ENCODE measurements at places on chromosomes 7 and 10. TPM values are rescaled to one million over a fixed set of nuclear protein-coding genes. Genes with fewer than 3 reads are reported as not detected.

DNA sequence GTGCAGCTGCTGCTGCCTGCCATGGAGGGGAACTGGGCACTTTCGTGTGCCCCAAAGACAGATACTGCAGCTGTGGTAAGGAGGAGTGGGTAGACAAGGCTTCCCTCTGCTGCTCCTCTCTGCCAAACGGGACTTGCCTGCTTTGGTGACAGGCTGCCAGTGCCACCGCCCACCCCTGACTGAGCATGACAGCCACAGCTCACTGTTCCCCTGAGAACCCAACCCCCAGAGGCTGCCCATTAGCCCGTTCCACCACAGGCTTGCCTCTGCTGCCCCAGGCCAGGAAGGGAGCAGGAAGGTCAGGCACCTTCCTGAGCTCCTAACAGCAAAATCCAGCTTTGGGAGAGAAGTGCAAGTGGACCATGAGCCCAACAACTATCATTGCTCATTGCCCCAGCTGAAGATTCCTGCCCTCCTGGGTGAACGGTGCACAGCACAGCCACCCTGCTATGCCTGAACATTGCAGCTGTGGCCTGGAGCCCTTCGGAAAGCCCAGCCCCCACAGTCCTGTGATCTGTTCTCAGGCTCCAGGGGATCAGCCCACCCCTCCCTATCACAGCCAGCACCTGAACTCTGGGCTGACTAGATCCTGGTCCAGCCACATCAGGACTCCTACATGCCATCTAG, 58.7 kb upstream of the ANTXRL start:
- no peaks in the 10 kb centered on the region for H3K27me3 ChIP-seq
- H3K4me3 ChIP-seq: no peak overlapping the region
- DNase-seq: no peak
- no peaks in the 10 kb centered on the region for H3K4me1 ChIP-seq

CCZ1 gene
- 36.5 TPM for total RNA-seq

DNA sequence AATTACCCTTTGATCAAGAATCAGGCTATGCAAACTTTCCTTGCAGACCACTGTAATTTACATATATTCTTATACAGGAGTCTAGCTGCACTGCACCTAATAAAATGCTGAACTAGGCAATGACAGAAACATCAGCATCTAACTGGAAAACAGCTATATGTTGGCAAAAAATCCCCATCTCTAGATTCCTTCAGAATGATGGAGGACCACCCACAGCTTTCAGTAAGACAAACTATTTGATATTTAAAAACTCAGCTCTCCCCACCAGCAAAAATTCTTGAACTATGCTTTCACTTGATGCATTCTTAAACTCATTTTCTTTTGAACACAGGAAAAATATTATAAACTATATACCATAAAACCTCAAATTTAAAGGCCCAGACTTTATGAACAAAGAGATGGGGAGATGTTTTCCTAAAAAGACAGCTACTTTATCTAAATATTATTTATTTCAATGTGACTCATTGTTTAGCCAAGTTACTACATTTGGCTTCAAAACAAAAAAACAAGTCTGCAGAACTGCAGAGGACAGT, 77.4 kb downstream of the SEMA3C start:
- H3K36me3 ChIP-seq: no peaks in the 10 kb centered on the region
- H3K27ac ChIP-seq: no peak overlapping the region
- no peak for DNase-seq

POP7 gene
- 13.8 TPM for total RNA-seq

DNA sequence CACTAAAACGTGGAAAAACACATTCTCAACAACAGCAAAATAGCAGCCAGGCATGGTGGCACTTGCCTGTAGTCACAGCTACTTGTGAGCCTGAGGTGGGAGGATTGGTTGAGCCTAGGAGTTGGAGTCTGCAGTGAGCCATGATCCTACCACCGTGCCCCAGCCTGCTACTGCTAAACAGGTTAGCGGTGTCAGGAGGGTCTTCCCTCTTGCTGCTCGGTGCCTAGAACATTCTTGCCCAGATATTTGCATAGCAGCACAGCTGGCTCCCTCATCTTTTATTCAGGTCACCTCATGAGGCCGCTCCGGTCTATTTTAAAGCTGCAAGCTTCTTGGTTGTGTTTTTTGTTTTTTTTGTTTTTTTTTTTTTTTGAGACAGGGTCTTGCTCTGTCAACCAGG, 2.9 kb upstream of the RABGEF1 start:
- no peak overlapping the region for H3K27ac ChIP-seq
- H3K27me3 ChIP-seq: no peaks in the 10 kb centered on the region
- H3K36me3 ChIP-seq: no peaks in the 10 kb centered on the region
- no peak overlapping the region for H3K4me3 ChIP-seq

DNA sequence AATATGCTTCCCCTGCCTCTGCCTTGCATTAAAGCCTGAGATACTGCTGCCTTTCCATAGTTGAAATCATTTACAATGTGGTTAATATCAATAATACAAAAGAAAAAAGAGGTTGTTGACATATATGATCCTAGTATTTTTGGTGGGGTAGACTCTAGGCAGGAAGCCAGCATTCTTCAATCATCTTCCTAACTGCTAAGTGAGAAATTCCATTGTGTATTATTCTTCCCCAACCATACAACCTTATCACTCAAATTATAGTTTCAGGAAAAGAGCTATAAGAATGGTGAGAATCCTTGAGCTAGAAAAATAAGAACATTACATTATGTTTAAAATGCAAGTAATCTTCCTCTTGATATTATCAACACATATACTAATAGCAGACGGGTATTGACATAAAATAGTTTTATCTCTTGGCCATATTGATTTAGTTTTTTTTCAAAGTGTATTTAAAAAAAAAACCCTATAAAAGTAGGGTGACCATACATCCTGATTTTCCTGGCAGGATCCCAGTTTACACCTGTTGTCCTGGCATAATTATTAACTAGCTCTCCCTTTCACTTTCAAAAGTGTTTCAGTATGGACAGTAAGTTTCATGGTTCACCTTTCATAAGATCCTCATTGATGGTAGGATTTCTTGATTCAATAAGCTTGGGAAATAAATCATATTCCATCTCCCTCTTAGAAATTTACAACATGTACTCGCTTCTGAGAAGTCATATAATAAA, 33.4 kb upstream of the WASL start:
- DNase-seq: no peak
- H3K27ac ChIP-seq: no peak overlapping the region
- no peaks in the 10 kb centered on the region for H3K27me3 ChIP-seq
- H3K36me3 ChIP-seq: no peaks in the 10 kb centered on the region

GRCh38 chr7:158997471-158997870, 141.1 kb downstream of the DYNC2I1 start:
- H3K36me3 ChIP-seq: no peaks in the 10 kb centered on the region
- no peak overlapping the region for H3K27ac ChIP-seq
- DNase-seq: no peak
- no peak overlapping the region for H3K4me3 ChIP-seq
- H3K4me1 ChIP-seq: no peaks in the 10 kb centered on the region

MYL10 gene
- not detected for total RNA-seq

DNA sequence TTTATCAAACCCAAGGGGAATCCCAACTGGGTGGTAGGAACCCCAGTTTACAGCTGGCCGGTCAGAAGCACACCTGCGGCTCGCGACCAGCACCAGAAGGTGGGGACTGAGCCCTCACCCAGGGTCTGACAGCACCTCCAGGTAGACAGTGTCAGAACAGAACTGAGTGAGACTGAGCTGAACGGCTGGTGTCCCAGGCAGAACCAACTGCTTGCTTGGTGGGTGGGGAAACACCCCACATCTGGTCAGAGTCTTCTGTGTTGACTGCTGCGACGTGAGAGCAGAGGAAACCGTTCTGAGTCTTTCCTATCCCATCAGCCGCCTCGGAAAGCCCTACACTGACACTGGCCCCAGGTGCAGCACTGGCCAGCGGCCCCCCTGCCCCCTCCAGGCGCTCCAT, 160.7 kb downstream of the MAD1L1 start:
- no peak overlapping the region for H3K27ac ChIP-seq
- no peaks in the 10 kb centered on the region for H3K4me1 ChIP-seq
- no peak overlapping the region for H3K4me3 ChIP-seq

- no peaks in the 10 kb centered on the region for H3K27me3 ChIP-seq
- no peak for DNase-seq
- no peaks in the 10 kb centered on the region for H3K4me1 ChIP-seq
- H3K4me3 ChIP-seq: no peak overlapping the region
These were observed 32.2 kb downstream of the SLC16A12 start for GRCh38 chr10:89503151-89503550.

- no peak overlapping the region for H3K4me3 ChIP-seq
- no peaks in the 10 kb centered on the region for H3K36me3 ChIP-seq
- no peak for DNase-seq
- H3K27me3 ChIP-seq: no peaks in the 10 kb centered on the region
- H3K4me1 ChIP-seq: no peaks in the 10 kb centered on the region
- H3K27ac ChIP-seq: no peak overlapping the region
These were observed 419.8 kb downstream of the GRID1 start for GRCh38 chr10:85946713-85947326.

DNA sequence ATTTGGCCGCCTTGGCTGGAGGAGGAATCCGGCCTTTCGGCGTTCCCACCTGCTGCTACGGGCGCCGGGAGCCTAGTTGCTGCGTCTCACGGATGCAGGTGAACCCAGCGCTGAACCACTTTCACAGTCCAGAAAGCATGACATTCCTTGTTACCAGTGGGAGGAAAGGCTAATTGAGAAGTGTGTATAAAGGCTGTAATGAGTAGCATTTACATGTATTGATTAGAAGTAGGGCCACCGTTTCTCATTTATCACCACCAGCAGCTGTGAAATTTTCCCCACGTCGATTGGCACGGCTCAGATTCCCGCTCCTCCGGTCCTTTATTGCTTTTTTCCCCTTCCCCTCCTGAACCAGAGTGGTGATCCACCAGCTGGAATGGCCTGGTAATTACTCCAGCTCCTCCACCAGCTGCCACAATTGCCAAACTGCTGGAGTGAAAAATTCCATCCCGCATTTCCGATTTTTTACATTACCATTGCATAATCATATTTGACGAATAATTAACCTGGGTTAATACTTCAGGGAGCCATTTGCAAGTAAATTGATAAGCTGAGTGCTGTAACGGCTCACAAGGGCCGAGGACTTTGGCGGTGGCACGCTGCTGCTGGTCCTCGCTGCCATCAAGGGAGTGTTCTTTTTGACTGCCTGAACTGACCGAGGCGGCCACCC, 153.3 kb downstream of the POU6F2 start:
- no peak overlapping the region for H3K4me3 ChIP-seq
- no peaks in the 10 kb centered on the region for H3K36me3 ChIP-seq
- no peak for DNase-seq
- no peaks in the 10 kb centered on the region for H3K4me1 ChIP-seq

DNA sequence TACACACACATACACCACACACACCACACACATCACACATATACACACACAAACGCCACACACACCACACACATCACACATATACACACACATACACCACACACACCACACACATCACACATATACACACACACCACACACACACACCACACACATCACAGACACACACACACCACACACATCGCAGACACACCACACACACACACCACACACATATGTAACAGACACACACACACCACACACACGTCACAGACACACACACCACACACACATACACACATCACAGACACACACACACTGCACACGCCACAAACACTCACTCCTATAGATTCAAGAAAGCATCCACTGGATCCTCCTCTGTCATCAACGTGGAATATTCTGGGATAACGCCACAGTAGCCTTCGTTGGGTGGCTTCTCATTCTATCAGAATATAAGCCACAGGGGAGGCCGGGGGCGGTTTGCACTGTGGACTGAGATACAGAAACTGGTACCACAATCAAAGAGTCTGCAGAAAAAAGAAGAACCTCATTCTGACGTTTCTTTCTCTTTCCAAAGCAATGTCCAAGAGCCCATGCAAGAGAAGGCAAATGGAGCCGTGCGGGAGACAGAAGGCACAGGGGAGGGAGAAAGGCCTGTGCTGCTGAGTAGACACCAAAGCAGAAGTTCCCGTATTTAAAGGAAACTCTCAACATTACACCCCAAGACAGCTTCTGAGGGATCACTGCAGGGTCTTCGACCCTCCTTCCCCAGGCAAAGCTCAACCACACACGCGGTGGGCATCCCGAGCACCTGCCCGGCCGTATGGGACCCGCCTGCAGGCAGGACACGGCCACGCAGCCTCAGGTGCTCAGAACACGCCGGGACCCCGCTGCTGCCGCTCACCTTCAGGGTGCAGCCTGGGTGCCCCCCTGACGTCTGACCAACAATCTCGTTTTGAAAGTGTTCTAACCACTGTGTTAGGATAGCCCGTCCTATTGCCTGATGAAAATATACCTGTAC, 321.2 kb downstream of the DNAJB6 start:
- no peaks in the 10 kb centered on the region for H3K36me3 ChIP-seq
- no peak overlapping the region for H3K27ac ChIP-seq
- no peak for DNase-seq
- H3K4me3 ChIP-seq: no peak overlapping the region
- H3K4me1 ChIP-seq: peaks cover 2% of the 10 kb centered on the region
- no peaks in the 10 kb centered on the region for H3K27me3 ChIP-seq

TRPV5 gene
- not detected for total RNA-seq

- H3K36me3 ChIP-seq: no peaks in the 10 kb centered on the region
- H3K27ac ChIP-seq: no peak overlapping the region
- no peaks in the 10 kb centered on the region for H3K4me1 ChIP-seq
- DNase-seq: no peak
These were observed 132.0 kb upstream of the AKR1E2 start for GRCh38 chr10:4693967-4694366.

GRCh38 chr10:95889830-95890229, 17.9 kb upstream of the CC2D2B start:
- no peak overlapping the region for H3K4me3 ChIP-seq
- H3K27me3 ChIP-seq: no peaks in the 10 kb centered on the region
- no peak for DNase-seq
- no peak overlapping the region for H3K27ac ChIP-seq

APBB1IP gene
- 2.0 TPM for total RNA-seq

CRTAC1 gene
- 2.6 TPM for total RNA-seq

- no peak overlapping the region for H3K4me3 ChIP-seq
- no peaks in the 10 kb centered on the region for H3K27me3 ChIP-seq
- no peaks in the 10 kb centered on the region for H3K36me3 ChIP-seq
- DNase-seq: no peak
These were observed 61.8 kb downstream of the FGFR2 start for GRCh38 chr10:121536310-121536913.

CALHM1 gene
- not detected for total RNA-seq

Measured in ovary (tissue), 10 donors.